Natural killer cell (primary cell): ENCODE measurements at places on chromosomes 12 and 14.

DNA sequence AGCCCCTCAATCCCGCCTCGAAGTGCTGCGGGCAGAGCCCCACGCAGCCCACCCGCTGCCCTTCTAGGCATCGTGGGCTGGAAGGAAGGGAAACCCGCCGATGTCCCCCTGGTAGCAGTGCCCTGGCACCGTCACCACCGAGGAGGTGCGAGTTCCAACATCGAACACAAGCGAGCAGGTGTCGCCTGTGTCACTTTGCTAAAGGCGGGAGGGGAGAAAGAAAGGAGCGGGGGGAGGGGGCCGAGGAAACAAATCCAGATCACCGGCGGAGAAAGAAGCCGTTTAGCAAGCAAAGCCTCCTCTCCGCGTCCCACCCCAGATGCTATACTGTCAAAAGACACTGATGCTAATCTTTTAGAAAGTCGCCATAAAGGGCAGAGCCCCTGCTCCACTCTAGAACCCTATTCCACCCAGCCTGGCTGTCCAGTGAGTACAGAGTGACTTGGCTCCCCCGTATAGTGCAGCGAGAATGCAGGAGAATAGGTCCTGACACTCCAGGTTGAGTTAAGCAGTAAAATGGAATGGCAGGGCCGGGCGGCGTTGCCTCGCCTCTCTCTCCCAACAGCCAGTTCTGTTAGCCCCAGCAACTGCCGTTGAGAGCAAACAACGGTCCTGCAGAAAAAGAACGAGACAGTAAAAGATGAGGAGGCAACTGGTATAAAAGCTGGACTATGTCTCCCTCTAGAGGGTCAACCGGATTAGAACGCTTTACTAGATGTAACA lies 67.9 kb upstream of the USP15 start:
- no peak for DNase-seq

DNA sequence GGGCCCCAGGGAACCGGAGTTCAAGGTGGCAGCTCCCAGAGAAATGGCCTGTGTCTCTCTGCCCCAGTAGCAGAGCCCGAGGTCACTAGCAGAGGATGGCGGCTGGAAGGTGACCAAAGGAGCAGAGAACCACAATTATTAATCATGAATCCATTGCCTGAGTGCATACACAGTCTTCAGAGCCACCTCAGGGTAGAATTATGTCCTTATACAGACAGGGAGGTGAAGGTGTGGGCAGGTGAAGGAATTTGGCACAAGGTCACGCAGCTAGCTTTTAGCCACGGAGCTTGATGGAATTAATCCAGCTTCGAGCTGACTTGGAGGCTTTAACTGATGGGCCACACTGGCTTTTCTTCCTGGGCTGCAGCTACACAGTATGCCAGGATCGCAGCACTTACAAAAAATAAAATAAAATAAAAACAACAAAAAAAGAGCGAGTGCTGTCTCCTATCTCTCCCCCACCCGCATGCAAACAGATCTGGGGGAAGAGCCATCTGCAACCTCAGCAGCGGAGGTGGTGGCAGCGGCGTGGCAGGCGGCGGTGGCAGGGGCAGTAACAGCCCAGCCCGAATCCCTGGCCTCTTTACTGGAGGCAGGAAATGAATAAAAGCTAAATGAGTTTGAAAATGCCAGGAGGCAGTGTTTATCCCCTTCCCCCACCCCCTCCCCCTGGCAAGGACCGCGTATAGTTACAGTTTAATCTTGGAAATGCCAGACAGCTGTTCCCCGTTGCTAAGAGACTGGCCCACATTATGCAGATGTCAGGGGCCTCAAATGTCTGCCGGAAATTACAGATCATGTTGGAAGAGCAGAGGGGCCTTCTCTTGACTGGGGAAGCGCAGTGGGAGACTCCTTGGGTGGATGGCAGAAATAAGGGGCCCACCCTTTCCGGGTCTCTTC lies 93.5 kb downstream of the LRRC74A start:
- DNase-seq: no peak

DNA sequence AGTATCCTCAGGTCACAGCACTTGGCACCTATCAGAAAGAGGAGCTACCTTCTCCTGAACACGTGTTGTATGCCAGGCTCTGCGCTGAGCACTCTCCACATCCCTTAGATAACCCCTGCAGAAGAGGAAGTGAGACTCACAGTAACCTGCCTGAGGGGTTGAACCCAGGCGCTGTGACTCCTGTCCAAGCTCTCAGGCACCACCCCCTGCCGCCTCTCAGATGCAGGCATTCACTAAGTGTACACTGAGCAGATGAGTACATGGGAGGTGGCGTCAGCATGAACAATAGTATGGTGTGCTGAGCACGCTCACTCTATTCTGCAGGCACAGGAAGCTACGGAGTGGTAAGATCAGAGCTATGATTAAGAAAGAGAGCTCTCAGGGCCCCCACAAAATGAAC lies 21.0 kb upstream of the RIC8B start:
- no peak for DNase-seq

DNA sequence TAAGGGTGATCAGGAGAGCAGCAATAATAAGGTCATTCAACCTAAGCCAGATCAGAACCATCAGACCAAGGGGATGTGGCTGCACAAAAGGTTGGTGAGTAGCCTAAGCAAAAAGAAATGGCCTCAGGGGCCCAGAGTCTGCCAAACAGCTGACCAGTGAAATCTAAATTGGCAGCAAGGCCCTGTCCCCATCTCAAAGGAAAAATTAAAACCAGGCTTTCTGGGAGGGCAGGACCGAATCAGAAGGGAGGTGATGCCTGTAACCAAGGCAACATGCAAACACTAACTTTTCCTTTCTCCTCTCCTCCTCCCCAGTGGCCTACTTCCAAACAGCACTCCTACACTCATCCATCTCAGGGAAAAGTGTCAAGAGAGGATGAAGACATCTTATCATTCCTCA lies 256.4 kb downstream of the NUAK1 start:
- DNase-seq: no peak

GRCh38 chr12:81332054-81332453 lies 254.2 kb downstream of the ACSS3 start:
- no peak for DNase-seq

DNA sequence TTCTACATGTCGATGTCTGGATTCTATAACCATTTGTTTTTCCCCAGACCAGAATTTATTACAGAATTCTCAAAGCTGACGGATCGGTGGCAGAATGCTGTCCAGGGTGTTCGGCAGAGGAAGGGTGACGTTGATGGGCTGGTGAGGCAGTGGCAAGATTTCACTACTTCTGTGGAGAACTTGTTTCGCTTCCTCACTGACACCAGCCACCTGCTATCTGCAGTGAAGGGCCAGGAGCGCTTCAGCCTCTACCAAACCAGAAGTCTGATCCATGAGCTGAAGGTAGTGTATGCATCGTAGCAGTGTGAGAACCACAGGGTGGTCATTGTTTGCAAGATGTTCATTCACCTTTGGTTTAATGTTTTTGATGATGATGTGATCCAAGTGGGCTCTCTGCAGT lies 124.0 kb downstream of the ESR2 start:
- DNase-seq: no peak

- no peak for DNase-seq
These were observed 138.1 kb downstream of the LMNTD1 start for GRCh38 chr12:25415004-25415403.

DNA sequence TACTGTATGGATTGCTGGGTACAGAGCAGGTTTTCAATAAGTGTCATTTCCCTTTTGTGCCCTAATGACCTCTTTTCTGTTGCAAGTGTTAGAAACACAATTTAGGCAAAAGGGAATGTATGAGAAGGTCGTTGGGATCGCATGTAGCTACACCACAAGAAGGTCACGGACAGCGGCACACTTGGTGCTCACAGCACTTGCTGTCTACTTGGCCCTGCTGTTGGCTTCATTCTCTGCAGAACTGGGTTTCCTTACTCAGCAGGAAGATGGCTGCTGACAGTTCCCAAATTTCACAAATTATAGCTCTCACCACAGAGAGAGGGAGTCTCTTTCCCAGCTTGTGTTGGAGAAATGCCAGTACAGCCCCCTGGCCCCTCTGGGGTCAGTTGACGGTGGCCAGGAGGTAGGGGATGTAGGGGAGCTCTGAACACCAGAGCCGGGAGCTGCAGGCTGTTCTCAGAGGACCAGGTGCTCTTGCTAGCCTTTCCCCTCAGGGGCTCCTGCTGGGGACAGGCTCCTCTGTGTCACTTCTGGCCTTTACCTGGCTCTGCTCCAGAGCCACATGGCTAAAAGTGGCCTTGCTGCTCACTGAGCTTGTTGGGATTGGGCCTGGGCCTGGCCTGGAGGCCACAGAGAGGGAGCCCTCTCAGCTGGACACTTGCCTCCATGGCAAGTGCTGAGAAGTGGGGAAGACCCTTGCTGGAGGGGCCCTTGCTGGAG lies 50.9 kb upstream of the BCL7A start:
- DNase-seq: no peak

- no peak for DNase-seq
These were observed 16.9 kb downstream of the CCDC88C start for GRCh38 chr14:91400696-91401095.

- DNase-seq: no peak
These were observed 85.0 kb downstream of the NOC4L start for GRCh38 chr12:132229193-132229760.

DNA sequence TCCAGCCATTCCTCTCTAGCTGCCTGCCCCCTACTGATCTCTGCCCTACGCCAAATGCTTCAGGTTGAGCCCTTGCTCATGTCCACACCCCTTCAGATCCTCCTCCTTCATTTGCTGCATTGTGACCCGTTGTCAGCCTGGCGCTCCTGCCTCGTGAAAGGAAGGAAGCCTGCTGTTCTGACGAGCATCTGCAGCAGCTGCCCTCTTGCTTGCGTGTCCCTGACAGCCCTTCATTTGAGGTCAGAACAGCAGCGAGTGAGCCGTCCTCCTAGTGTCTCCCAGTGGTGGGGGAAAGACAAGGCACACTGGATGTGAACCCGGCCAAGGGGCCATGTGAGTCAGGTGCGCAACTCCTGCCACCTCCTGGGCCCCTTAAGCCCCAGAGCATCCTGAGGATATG lies 3.0 kb upstream of the PIANP start:
- no peak for DNase-seq

GRCh38 chr14:96168581-96168980 lies 36.1 kb upstream of the BDKRB2 start:
- no peak for DNase-seq

- DNase-seq: no peak
These were observed 39.3 kb downstream of the SRRM4 start for GRCh38 chr12:119020406-119021360.

GRCh38 chr14:61894452-61895077 lies 132.3 kb downstream of the SNAPC1 start:
- peak; percentile 75 for DNase-seq

- no peak for DNase-seq
These were observed 11.6 kb downstream of the BMAL2 start for GRCh38 chr12:27344246-27344645.

GRCh38 chr12:130136509-130137039 lies 25.7 kb upstream of the FZD10 start:
- DNase-seq: no peak

- DNase-seq: no peak
These were observed 9.6 kb upstream of the ASIC1 start for GRCh38 chr12:50047693-50048250.

- no peak for DNase-seq
These were observed 42.5 kb upstream of the DLK1 start for GRCh38 chr14:100684154-100684553.

- no peak for DNase-seq
These were observed 43.1 kb downstream of the ZFP36L1 start for GRCh38 chr14:68749487-68750475.

DNA sequence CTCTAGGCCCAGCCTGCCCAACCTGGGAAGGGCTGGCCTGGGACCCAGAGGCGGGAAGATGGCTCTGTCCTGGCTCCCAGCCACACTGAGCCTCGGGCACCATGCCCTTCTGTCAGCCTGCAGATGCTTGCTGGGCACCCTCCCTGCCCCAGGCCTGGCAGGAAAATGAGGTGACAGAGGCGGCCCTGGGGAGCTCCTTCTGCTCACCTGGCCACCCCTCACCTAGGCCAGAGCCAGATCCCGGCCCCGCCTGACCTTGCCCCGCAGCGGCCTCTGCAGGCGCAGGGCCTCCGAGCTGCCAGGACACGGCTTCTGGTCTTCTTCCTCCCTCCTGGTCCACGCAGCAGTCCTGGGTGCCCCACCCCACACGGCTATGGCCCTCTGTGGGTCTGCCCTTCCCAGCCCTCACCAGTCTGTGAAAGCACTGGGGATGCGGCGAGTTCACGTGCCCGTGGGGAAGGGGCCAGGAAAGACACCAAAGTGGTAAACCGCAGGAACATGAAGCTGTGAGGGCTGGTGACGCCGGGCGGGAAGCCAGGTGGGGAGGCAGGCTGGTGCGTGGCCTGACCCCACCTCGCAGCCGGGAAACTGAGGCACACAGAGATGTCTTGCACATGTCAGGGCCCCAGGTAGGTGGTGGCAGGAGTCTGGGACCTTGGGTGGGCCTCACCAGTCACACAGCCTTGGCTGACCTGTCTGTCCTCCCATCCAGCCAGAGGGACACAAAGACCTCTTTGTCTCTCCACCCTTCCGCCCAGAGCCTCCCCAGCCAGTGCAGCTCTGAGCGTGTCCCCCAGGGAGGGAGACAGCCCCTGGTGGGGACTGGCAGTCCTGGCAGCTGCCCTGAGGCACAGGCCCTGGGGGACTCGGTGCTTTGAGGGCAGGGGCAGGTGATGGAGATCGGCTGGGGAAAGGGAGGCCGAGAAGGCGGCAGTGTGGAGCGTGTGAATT lies 12.8 kb downstream of the BAG5 start:
- DNase-seq: no peak

DNA sequence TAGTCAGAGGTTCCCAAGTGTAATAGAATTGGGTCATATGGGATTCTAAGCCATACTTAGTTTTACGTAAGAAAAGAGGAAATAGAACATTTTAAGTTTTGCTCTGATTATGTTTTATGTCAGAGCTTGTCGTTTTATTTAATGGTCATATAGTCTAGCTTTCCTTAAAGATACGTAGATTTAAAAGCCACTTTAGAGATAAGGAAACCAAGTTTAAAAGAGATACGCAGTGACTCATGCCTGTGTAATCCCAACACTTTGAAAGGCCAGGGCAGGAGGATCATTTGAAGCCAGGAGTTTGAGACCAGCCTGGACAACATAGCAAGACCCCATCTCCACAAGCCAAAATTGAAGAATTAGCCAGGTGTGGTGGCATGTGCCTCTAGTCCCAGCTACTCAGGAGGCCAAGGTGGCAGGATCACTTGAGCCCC lies 19.5 kb downstream of the MAPK1IP1L start:
- DNase-seq: no peak

GRCh38 chr12:92123780-92124688 lies 21.6 kb downstream of the BTG1 start:
- DNase-seq: no peak

DNA sequence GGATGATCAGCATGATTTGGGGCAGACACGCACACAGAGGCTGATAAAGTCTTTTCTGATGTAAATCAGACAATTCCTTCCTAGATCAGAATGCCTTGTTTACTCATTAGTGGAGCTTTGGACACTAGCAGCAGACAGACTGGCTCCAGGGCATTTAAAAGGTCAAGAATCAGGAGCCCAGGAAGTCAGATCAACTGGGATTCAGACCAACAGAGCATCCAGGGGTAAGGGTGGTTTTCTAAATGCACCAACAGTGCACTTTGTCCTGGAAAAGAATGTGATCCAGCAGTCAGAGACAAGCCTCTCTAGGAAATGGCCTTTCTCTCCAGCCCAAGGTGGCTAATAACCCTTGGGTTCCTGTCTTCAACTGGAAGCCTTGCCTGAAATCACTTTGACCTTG lies 405.3 kb downstream of the MED13L start:
- no peak for DNase-seq

- no peak for DNase-seq
These were observed 45.3 kb downstream of the NAA25 start for GRCh38 chr12:112063273-112063672.
